ACHN (cell line): ENCODE measurements at places on chromosomes 5 and 9.
A peak's percentile ranks its signal among the peaks of the same experiment; 100 is the strongest.

- peak; percentile 83 for DNase-seq
These were observed 207.3 kb downstream of the ARHGAP26 start for GRCh38 chr5:142977363-142978051.

GRCh38 chr9:136901516-136902258 is 15.4 kb downstream of the TRAF2 start:
- peak; percentile 80 for DNase-seq

DNA sequence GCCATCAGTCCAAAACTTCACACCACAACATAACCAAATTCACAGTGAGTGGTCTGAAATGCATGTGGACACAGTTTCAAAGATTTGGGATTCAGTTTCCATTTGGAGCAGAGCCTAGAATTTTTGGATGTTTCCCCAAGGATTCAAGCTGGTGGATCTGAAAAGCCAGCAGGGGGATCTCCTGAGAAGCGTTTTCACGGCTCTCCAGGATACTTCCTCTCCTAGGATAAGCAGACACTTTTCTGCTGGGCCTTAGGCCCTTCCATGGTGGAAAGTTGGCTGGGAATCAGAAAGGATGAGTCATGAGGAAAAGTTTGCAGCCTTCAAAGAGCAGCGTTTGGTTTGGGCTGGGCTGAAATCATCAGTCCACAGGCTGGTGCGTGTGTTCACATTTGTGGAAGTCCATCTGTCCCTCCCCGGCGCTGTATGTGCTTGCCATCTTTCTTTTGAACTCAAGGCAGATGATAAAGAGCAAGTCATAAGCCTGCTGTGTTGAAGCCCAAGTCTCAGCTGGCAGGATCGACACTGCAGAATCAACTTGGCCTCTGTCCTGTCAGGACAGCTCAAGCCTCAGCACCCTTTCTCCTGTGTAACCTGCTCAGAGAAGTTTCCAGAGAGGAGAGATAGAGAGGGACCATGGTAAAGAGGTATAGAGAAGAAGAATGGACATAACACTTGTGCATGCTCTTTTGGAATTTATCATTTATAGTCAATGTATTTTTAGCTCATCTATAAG is 152.6 kb upstream of the MSX2 start:
- peak; percentile 85 for DNase-seq

GRCh38 chr5:131976414-131977211 is 31.1 kb upstream of the MEIKIN start:
- DNase-seq, result no peak

DNA sequence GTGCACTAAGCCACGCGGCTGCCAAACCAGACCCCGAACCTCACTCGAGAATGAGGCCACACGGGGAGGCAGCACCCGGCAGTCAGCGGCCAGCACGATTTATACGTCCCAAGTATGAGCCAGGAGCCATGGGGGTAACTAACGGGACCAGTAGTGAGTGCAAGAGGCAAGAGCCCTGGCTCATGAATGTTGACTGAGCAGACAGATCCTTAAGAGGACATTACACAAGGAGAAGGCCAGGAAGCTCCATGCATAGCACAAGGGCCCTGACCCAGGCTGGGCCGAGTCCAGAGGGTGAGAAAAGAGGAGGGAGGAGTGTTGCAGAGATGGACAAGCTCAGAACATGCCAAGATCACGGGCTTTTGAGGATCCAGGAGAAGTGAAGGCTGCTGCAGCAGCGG is 58.6 kb upstream of the PHYKPL start:
- DNase-seq, result no peak

DNA sequence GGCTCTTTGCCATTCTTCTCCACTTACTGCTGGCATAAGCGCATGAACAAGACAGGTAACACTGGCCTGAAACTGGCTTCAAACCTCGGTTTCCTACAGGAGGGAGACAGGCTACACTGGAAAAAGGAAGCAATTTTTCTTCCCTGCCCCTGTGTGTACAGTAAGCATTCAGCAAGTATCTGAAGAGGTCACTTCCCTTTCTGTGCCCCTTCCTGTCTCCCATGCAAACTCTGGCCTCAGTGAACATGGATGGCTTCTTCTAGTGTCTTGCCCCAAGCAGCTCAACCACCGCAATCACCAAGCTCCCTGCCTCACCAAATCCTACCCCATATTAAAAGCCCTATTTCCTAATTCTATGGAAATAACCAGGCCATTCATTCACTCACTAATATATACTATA is 42.4 kb downstream of the SERINC5 start:
- no peak for DNase-seq

DNA sequence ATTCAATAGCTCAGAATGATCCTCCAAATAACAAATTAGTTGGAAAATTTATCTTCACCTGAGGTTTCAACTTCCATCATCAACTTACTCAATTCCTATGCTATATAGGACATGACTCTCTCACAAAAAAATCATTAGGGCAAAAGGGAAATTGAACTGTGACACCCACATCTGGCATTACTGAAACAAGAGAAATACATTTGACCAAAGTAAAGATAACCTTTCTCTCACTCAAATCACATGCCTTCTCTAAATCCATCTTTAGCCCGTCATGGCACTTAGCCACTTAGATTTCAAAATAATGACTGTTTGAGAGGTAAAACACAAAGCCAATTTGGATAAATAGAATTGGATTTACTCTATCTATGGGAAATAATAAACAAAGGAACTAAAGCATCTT is 126.4 kb downstream of the ADAMTS6 start:
- DNase-seq, result no peak

- DNase-seq, result no peak
These were observed 376.2 kb upstream of the WWC1 start for GRCh38 chr5:167915237-167915636.

DNA sequence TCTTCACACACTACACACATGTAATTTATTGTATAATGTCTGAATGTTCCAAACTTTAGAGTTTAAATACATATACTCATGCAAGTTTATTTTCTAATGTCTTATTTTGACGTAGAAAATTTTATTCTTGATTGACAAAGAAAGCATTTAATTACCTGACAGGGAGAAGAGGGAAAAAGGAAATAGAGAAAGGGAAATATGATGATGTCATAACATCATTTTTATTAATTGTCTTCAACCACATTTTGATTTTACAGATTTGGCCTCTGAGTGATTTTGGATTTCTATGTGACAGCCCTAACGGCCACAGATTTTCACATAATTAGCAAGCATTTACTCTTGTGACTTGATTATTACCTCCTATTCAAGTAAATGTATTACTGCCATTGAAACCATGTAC is 106.1 kb upstream of the FSTL4 start:
- no peak for DNase-seq

DNA sequence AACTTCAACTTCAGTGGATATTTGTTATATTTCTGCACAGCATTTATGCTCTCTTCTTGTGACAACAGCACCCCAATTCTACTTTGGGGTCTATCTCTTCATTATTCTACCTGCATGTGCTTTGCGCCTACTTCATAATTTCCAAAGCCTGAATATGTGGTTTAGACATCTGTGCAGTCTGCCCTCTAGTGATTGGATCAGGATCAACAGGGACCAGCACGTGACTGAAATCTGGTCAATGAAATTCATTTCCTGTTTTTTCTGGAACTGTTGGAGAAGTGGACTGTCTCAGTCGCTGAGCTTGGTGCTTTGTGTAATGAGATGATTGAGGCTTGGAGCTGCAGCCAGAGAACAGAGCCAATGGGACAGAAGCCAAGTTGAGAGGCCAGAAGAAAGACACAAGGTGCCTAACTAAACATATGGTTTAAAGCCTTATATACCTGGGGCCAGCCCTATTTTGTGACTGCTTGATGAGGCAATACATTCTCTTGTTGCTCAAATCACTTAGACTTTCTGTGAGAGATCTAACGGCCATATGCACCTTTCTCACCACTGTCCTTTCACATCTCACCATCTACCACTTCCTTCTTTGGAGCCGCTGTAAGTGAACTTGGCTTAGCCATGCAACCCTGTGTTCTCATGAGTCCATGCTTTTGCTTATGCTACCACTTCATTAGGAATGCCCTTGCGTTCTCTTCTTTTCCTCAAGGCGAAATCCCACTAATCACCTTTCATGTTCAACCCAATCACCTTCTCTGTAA is 68.8 kb upstream of the PPP2R2B start:
- peak; percentile 26 for DNase-seq

- DNase-seq, result no peak
These were observed 38.3 kb downstream of the RECK start for GRCh38 chr9:36074870-36075532.

DNA sequence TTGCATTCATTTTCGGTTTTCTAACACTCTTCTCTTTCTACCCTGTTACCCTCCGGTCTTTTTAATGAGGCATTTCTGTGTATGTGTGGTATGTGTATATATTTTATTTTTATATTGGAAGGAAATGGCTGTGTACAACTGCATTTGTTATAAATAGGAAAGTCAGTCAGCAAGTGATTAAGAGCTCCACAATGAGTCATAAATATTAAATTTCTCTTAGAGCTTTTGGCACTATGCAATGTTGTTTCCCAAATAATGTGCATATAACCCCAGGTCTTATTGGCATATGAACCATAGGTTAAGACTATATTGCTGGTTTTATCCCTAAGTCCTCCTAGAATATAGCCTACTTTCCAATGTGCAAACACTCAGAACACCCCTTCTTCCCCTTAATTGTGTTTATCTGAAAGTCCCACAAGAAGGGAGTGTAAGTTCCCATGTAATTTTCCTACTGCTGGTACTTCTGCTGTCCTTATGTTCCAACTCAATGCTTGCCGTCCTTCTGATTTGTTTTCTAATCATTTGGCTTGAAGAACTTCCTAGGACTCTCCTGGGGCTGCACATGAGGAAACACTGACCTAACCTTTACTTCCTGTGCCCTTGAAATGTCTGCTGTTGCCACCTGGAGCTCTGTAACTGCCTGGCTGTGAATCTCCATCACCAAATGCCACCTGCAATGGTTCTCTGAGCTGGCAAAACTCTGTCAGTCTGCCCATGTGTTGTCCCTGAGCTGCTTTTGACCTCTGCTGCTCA is 65.5 kb upstream of the PCSK5 start:
- DNase-seq, result no peak

GRCh38 chr9:36718612-36719011 is 145.9 kb downstream of the MELK start:
- DNase-seq, result no peak

GRCh38 chr9:92618633-92619225 is 51.2 kb downstream of the IPPK start:
- DNase-seq, result no peak

- no peak for DNase-seq
These were observed 478.3 kb downstream of the PSAT1 start for GRCh38 chr9:78775211-78775610.

- DNase-seq, result no peak
These were observed 456.5 kb upstream of the CDH9 start for GRCh38 chr5:27494887-27495286.

DNA sequence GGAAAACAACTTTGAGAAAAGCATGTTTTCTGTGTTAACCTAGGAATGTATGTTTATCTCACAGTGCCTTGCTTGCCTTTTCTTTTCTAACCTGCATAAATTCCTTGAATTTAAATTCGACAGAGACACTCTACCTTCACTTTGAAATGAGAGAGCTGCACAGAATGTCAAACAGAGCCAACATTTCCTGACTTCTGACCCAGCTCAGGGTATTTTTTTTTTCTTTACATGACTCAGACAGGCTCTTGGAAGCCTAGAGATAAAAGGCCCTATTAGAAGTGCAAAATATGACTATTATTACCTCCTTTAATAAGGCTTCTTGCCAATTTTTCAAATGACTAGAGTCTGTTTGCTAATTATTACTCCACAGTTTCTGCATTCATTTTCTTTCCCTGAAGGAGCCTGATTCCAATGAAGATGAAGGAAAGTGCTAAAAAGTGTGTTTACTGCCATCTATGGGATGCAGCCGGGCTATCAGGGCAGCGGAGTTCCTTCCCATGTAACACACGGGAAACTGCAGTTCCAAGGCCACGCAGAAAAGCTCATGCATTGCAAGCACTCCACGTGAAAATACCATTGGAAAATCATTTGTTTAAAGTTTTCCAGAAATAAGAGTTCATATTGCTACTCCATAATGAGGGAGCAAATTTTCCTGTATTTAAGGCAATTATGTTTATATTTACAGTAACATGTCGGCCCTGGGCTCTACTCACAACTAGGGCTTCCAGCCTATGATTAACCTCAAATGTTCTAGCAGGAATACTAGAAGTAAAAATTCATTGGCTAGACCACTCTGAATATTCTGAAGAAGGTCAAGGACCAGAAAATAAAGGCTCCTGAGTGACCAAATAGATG is 485.6 kb downstream of the ZSWIM6 start:
- peak; percentile 49 for DNase-seq

DNA sequence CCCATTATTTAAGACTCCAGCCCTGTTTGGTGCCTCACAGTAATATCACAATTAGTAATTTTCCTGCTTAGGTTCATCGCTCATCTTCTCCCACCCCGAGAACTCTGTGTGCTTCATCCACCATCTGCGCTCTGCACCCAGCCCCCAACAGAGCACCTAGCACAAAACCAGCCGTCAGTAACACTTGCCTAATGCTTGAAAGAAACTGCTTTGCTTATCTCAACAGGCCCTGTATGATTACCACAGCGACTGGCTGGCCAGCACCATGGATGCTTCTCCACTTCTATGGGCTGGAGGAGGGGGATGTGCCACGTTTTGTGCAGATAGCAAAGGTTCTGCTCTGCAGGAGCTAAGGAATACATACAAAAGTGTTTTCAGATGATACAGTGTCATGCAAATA is 166.8 kb downstream of the SPOCK1 start:
- DNase-seq, result no peak

DNA sequence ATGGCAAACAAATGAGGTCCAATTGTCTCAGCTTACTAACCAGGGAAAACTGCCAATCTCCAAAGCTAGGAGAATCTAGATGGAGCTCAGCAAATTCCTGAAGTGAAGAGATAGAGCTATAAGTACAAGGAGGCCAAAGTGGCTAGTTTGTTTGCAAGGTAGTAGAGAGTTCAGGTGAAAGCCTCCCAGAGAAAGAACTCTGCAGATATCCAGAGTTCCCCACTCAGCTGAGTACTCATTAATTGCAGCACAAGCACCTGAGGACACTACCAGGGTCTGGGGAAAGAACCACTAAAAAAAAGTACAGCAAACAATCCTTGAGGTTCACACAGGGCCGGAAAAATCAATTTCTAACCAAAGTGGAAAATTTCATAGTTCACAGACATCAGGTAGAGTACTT is 250.9 kb downstream of the TMEM232 start:
- no peak for DNase-seq

- no peak for DNase-seq
These were observed 80.2 kb downstream of the TMEM174 start for GRCh38 chr5:73253047-73253660.

DNA sequence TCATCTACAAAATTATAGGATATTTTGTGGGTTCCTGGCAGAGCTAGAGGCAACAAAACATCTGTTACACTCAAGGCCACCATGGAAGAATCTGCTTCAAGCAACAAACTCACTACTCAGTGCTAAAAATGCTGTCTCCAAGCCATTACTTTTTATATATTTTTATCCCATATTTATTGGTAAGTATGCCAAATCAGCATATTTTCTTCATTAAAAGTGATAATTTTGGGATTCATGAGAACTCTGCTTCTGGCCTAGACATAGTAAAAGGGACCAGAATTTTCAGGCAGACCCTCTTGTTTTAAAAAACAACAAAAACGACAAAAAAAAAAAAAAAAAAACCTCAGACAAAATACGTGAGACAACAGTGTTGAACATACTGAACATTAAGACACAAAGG is 236.0 kb downstream of the EDIL3 start:
- DNase-seq, result no peak
